ENCODE measurements at places on chromosomes 4 and X. TPM values are rescaled to one million over a fixed set of nuclear protein-coding genes. Genes with fewer than 3 reads are reported as not detected.

GRCh38 chrX:55524487-55524886, 34.8 kb upstream of the USP51 start:
- DNase-seq = peak; percentile 0

DNA sequence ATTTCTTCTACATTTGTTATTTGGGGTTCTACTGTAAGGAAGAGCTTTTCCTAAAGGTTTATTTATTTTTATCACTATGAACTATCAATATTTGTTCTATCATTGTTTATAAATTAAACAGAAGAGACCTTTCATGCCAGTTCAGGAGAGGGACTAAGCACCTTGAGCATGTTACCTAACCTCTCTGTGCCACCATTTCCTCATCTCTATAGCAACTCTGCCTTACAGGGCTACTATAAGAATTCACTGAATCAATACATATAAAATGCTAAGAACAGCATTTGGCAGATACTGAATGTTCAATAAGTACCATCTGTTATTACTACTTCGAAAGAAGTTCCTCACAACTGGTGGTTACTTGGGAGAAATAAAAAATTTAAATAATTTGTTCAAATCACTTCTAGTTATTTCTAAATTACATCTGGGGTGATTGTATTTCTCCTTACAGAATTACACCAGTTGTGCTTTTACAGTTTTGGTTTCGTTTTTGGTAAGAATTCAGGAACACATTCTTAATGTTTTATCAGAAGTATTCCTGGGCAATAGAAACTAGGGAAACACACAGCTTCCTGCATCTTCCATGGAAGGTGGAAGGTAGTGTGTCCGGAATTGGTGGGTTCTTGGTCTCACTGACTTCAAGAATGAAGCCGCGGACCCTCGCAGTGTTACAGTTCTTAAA, 32.9 kb downstream of the EREG start:
- DNase-seq = no peak

GRCh38 chr4:7186516-7187167, 5.7 kb upstream of the SORCS2 start:
- no peak for DNase-seq

The EMD gene
- 56.9 TPM for total RNA-seq

The TIGD4 gene
- 1.5 TPM for total RNA-seq

The NUDT11 gene
- 10.8 TPM for total RNA-seq

The WDR17 gene
- total RNA-seq = 0.95 TPM

The TSPAN7 gene
- total RNA-seq = 23.1 TPM
